Stimulated activated CD4-positive, alpha-beta T cell treated with anti-CD3 and anti-CD28 coated beads, Interleukin-12 subunit alpha, Interleukin-12 subunit beta, amount 100 ng/mL, for 24 hours (primary cell): ENCODE measurements at places on chromosomes 5 and 9.

GRCh38 chr9:125190361-125190801 is 778 bp upstream of the PPP6C start:
- no peak for DNase-seq

- no peak for DNase-seq
Measured at GRCh38 chr5:14660833-14661232, 3.7 kb upstream of the OTULIN start.

DNA sequence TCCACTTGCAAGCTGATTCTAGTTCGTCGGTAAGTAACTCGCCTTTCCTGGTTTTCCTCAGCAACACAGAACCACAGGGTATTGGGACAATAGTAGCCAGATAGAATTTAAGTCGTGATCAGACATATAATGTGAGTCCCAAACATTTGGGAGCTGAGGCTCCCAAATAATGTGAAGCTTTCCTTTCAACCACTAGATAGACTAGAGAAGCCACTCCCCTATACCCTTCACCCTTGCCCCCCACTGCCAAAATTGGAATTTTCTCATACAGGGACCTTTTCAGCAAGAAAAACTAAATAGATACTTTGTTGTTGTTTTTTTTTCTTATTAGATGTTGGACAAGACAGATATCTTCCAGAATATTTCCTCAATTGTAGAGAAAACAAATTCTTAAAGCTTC is 1.9 kb downstream of the C6 start:
- no peak for DNase-seq

GRCh38 chr5:130065617-130066016 is 161.4 kb downstream of the CHSY3 start:
- DNase-seq = no peak

DNA sequence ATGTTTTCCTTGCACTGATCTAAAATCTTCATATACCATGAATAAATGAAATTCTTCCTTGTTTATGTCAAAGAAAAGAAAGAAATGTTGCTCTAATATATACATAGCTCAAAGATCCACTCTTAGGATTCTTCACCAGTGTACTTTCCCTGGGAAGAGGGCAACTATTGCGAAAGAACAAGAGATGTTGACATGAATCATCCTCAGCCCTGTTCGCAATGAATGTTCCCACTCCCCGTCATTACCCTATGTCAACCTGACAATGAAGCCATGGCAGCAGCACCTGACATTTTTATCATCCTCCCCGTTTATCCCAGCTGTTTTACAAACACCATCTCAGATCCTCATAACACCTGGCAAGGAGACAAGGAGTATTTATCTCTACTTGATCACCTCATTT is 409.1 kb upstream of the GRIA1 start:
- no peak for DNase-seq

GRCh38 chr5:1547655-1548054 is 23.9 kb upstream of the LPCAT1 start:
- no peak for DNase-seq

GRCh38 chr9:2390028-2390427 is 231.6 kb upstream of the VLDLR start:
- DNase-seq = no peak

DNA sequence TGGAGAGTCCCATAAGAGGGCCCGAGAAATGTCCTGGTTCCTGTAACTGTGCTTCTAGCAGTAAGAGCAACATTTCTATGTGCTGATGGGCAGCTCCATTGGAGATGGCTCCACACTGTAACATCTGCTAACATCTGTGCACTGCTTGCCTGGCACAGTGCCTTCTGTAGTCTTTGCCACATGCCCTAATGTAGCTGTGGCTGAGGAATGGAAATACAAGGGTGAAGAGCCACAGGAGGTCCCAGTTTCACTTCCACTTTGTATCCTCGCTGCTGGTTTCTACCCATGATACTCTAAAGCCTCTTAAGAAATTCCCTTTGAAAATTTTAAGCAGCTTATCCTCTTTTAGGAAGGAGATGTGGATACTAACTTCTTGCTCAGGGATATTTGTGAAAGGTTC is 97.4 kb downstream of the HOMER1 start:
- no peak for DNase-seq

- no peak for DNase-seq
Measured at GRCh38 chr5:36928947-36929346, 52.4 kb downstream of the NIPBL start.

GRCh38 chr9:14107977-14108376 is 206.0 kb downstream of the NFIB start:
- DNase-seq = no peak

- DNase-seq = no peak
Measured at GRCh38 chr5:168609806-168610482, 30.8 kb upstream of the PANK3 start.

DNA sequence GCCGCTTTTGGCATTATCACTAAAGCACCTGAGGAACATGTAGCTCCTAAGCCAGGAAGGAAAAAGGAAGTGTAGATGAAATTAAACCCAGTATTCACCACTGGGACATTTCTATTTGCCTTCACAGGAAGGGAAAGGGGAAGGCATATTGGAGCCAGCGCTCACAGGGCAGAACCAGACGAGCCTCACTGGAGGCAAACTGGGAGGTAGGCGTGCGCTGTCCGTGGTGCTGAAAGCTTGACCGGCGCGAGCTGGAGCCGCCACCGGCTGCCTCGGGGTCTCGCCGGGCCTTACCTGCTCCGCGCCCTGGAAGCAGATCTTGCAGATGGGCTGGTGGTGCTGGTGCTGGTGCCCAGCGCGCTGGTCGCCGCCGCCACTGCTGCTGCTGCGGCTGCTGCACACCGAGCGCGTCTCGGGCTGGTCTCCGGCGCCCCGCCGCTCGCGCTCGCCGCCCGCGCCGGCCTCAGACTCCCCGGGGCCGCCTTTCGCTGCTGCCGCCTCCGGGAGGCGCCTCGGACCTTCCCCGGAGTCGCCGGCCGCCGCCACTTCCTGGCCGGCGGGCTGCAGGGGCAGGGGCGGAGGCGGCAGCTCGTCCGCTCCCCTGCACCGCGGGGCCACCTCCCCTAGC is 732 bp downstream of the MARCHF11 start:
- no peak for DNase-seq

DNA sequence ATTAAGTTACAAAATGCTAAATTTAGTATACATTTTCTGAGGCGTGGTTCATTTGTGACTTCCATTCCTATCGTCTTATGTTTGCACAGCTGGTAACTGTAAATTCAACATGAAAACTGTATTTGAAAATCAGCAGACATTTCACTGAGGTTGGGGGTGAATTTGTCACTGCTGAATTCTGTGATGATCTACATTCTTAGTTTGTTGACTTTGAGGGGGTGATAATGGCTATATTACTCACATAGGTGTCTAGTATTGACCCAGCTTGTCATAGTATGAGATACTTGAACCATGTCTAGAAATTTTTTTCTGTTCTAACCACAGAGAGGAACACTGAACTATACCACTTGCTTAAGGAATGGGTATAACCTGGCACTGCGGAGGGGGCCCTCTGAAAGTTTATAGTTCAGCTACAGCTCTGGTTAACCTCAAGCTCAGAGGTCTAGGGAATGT is 313.3 kb downstream of the PIK3R1 start:
- DNase-seq = no peak

DNA sequence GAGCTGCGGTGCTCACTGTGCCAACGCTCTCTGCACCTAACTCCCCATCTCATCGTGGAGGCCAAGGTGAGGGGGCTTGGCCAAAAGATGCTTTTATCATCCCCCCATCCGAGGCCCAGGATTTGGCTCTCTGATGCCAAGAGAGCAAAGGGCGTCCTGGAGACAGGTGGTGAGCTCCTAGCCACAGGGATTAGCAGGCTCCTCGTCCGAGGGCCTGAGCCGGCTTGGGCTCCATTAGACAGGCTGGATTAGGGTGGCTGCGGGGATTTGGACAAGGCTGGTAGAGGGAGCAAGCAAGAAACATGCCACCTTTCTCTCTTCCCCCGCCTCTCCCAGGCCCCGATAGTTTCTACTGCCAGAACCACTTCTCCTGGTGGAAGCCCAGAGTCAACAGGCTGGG is 1.0 kb upstream of the GRM6 start:
- no peak for DNase-seq

DNA sequence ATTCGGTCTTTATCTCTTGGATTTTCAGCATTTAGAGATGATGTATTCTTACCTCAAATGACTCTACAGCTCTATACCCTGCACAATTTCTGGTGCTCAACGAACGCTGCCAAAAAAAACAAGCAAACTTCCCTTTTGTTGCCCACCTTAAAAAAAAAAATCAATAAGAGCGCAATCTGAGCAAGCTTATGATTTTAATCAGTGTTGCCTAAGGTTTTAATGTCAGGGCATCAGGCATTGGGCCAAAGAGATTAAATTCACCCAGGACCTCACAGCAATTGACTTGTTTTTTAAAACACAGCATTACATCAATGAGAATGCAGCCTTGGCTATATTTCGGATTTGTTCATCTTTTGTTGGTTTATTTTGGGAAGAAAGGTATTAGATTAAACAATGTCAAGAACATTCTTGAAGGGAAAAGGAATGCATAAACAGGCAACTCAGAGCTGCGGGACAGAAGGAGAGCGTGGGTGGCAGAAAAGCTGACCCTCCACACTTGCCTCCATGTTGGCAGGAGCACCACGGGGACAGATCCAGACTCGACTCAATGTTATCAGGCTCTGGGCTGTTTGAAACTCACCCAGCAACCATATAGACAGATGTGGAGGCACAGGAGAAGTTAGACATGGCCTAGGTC is 127.5 kb upstream of the DAPK1 start:
- no peak for DNase-seq

- no peak for DNase-seq
Measured at GRCh38 chr9:101737705-101738565, 512 bp downstream of the GRIN3A start.

- no peak for DNase-seq
Measured at GRCh38 chr5:71974622-71975021, 132.7 kb upstream of the MAP1B start.

- no peak for DNase-seq
Measured at GRCh38 chr5:87453801-87454200, 41.1 kb upstream of the CCNH start.

GRCh38 chr5:56358046-56358445 is 124.9 kb upstream of the ANKRD55 start:
- DNase-seq = no peak

DNA sequence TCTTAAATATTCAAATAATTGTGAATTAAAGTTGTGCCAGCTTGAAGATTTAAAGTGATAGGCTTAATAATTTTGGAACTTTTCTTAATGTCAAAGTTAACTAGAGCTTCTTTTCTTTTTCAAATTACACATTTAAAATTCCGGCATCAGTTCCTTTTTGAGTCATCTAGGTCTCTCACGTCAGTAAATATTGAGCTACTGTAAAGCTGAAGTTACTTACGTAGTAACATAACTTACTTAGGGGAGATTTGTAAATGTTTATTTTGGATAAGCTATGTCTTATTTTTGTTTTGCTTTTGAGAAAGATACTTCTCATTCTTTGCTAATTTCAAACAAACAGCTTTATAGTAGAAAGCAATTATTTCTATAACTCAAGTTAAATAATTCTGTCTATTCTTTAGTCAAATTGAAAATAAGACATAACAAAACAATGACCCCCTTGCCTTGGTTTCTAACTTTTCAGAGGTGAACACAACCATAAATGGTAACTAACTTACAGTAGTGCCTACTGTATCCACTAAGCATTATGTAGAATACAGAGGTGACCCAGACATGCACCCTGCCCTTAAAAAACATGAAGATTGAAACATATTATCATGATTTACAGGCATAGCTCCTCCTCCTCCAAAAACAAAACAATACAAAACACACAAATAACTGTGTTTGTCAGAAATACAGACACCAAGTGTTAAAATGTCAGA is 29.8 kb downstream of the CD274 start:
- no peak for DNase-seq

DNA sequence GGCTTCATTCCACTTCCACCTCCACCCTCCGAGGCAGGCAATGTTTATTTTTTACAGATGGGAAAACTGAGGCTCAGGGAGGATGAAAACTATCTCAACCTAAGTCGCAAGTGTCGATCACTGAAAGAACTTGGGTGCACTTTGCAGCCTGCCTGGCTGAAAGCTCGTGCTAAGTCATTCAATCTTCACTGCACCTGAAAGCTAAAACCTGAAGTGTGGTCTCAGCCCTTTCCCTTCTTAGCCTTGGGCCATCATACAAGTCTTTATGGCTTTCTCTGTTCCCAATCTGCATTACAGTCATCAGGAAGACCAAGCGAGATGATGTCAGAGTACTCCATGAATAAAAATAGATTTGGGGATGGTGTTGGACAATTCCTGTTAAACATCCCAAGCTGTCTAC is 1.0 kb upstream of the TNFSF8 start:
- DNase-seq = no peak

DNA sequence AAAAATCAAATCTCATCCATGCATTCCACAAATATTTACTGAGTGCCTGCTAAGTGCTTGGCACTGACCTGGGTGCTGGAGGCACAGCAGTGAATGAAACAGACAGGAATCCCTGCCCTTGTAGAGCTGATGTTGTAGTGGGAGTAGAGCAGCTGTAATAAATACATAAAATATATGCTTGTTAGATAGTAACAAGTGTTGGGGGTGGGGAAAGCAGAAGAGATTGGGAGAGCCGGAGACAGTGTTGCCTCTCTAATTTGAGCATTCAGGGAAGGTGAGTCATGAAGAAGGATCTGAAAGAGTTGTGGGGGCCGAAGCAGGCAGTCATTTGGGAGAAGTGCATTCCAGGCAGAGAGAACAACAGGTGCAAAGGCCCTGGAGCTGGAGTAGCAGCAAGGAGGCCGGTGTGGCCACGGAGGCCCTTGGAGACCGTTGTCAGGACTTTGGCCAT is 97.9 kb downstream of the ZNF618 start:
- DNase-seq = no peak

GRCh38 chr9:69456201-69456600 is 131.2 kb downstream of the ENTREP1 start:
- DNase-seq = no peak

DNA sequence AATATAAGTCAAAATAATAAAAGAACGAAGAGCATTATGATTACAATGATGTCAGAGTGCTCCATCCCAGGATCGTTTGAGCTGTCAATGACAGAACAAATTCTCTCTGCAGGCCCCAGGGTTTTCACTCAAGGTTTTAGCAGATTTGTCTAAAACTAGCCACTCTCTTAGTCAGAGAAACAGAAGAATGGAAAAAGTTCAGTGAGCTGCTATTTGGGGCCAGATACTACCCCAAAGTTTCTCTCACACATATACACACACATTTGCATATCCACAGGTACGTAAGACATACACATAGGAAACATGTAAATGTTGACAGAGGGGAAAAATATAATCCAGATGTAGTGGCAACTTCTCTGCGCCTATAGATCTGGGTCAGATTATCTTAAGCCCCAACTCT is 76.3 kb upstream of the SEMA6A start:
- no peak for DNase-seq

DNA sequence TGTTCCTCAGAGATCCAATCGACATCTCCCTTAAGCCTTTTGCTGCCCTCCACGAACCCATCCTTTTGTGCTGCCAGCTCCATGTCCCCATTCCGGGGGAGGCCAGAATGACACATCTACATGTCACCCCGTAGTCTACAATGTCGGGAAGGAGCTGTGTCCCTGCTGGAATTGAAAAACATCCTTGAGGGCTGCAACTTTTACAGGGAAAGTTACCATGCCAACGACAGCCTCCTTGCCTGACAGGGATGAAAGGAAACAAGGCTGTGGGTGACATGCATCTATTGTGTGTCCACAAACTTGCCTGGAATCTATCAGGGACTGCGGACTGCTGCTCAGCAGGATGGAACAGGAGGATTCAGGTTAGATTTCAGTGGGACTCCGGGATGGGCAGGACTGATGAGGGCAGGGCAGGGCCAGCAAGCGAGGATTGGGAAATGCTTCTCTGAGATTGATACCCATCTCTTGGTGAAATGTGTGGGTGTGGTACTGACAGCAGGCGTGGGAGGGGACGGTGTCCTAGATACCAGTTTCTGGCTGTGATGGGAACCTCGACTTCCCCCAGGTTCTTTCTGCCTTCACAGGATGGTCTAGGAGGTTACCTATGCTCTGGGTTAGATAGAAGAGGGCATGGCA is 25.5 kb downstream of the EGR1 start:
- no peak for DNase-seq
